Stimulated activated CD8-positive, alpha-beta memory T cell treated with anti-CD3 and anti-CD28 coated beads, Interleukin-12 subunit alpha, Interleukin-12 subunit beta, amount 100 ng/mL, for 4 hours (primary cell): ENCODE measurements at places on chromosomes 12 and 14.

DNA sequence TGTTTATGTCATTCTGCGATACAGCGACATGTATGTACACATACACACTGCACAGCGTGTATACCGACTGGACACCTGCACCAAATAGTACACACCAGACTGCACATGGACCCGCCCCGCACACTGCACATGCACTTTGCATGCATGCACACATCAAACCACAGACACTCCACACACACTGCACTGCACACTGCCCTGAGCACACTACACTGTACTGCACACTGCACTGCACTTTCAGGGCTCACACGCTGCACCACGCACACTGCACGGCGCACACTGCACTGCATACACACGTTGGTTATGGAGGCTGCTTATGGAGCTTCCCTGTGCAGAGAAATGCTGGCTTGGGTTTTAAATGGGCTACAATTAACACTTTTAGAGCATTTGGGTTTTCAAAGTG, 1.6 kb downstream of the PAPLN start:
- DNase-seq: no peak

DNA sequence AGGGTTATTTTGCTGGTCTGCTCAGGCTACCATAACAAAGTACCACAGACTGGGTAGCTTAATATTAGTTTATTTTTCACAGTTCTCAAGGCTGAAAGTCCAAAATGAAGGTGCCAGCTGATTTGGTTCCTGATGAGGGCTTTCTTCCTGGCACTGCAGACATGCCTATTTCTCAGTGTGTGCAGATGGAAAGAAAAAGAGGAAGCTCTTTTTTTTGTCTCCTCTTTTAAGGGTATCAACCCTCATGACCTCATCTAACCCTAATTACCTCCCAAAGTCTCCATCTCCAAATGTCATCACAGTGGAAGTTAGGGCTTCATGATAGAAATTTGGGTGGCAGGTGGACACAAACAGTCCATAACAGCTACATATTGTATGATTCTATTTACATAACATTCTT, 25.0 kb upstream of the POLR3B start:
- no peak for DNase-seq

GRCh38 chr14:75440733-75441477, 13.1 kb downstream of the JDP2 start:
- no peak for DNase-seq

DNA sequence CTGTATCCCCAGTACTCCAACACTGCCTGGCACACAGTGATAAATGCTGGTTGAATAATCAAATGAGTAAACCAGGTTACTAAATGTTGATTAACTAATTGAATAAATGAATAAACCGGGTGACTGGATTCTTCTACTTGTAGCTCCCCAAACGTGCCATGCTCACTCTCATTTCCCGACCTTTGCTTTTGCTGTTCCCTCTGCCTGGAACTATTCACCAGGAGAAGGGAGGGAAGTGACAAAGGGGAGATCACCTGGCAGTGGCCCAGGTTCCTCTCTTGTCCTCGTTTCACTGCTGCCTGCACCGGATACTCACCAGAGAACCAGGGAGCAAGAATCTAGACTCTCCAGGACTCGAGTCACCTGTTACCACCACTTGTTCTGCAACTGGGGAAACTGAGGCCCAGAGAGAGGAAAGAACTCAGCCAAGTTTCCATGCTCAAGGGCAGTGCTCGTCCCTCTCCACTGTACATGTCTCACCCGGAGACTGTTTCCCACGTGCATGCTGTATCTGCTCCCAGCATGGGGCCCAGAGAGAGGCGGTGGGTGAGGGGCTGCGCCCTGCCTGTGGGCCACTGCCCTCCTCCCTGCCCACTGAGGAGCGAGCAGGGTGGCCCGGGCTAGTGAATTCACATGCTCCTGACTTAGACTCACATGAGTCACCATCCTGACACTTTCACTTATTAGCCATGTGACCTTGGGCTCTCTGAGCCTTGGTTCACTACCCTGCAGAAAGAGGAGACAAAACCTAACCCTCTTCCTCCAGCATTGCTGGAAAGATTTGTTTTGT, 17.7 kb upstream of the POP5 start:
- DNase-seq: no peak

DNA sequence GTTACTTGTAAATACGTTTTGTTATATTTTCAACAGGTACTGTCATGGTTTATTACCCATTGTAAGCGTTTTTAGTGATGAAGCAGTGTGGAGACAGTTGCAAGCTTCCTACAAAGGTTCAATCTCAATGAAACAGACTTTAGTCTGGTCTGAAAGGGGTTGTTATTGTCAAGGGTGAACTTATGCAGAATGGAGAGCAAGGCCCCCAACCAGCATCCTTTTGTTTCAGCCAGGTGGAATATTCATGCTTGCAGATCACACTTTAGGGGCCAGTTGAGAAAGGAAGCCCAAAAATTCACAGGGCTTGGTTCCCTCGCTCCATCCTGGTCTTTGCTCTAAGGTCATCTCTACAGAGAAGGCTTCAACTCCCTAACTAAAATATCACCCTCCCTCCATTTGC, 103.7 kb downstream of the PRICKLE1 start:
- DNase-seq: no peak

DNA sequence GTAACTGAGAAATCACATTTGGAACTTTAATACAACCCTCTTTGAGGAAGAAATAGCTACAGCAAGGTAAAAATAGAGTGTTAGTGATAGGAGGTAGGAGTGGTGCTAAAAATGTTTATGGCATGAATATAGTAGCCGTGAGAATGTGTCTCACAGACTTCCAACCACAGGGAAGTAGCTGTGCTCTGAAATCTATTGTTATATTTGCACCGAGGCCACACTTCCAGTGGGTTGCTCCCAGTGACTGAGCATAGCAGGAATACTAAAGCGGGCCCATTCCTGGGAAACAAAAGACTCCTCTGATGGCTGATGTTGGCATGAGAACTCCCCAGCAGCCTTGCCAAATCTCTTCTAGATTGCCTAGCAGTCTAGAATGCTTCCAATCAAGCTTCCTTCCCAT, 174.1 kb upstream of the PLXNC1 start:
- no peak for DNase-seq

- DNase-seq: no peak
Measured at GRCh38 chr14:92241966-92242595, 80.9 kb upstream of the SLC24A4 start.

GRCh38 chr14:91341334-91341733, 76.3 kb downstream of the CCDC88C start:
- no peak for DNase-seq

DNA sequence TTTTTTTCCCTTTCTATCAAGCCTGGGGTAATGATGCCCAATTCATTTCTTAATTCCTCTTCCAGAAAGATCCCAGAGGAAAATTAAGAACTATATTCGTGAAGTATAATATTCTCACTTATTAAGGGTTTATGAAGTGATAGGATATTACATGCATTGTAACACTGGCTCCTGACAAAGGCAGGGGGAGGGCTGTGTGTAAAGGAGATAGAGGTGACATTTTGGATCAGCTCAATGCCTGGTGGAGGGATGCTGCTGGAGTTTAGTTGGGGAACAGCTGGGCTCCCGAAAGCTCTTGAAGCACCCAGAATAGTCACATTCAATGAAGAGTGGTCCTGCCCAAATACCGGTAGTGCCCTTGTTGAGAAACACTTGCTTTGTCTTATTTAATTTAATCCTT, 774 bp downstream of the SERPINA11 start:
- DNase-seq: no peak

DNA sequence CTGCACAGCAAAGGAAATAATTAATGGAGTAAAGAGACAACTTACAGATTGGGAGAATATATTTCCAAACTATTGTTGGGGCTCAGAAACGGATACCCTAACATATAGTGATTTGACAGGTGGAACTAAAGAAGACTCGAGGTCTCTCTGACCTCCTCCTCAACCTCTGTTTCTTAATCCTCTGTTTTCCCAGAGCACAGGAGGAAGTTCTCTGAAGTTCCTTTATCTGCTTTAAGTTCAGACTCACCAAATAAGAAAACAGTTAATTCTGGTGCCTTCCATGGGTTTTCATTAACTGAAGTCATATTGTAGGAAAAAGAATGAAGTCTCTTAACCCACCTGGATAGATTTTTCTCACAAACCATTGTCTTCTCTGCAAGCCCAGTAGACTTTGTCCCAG, 29.2 kb downstream of the CLEC2D start:
- no peak for DNase-seq

- no peak for DNase-seq
Measured at GRCh38 chr12:53048033-53048779, 1.7 kb upstream of the TNS2 start.

- DNase-seq: no peak
Measured at GRCh38 chr14:51176839-51177238, 63.2 kb upstream of the TMX1 start.

DNA sequence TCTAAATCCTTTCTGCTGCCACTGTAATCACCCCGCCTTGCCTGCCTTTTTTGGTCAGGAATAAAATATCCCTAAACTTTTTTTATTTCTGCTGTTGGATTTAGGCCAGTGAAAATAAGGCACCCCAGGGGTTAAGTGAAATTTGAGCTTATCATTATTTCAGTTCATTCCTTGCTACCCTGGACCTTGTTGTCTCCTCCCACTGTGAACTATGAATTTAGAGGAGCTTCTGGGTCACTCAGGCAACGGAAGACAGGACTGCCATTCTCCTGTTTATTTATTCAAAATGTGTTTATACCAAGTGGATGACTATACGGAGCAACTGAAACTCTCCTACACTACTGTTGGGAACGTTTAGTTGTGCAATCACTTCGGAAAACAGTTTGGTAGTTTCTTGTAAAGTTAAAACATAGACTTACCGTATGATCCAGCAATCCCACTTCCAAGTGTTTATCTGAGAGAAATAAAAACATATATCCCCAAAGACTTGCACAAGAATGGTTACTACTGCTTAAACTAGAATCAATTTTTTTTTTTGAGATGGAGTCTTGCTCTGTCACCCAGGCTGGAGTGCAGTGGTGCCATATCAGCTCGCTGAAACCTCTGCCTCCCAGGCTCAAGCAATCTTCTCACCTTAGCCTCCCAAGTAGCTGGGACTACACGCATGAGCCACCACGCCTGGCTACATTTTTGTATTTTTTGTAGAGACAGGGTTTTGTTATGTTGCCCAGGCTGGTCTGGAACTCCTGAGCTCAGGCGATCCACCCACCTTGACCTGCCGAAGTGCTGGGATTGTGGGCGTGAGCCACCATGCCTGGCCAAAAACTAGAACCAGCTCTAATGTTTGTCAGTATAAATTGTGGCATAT, 2.3 kb upstream of the TRAFD1 start:
- DNase-seq: no peak

- no peak for DNase-seq
Measured at GRCh38 chr14:35385042-35385839, 19.3 kb downstream of the NFKBIA start.

GRCh38 chr12:92486443-92487137, 216.2 kb upstream of the PLEKHG7 start:
- DNase-seq: no peak

- DNase-seq: no peak
Measured at GRCh38 chr12:95848575-95849388, 10.0 kb upstream of the SNRPF start.

DNA sequence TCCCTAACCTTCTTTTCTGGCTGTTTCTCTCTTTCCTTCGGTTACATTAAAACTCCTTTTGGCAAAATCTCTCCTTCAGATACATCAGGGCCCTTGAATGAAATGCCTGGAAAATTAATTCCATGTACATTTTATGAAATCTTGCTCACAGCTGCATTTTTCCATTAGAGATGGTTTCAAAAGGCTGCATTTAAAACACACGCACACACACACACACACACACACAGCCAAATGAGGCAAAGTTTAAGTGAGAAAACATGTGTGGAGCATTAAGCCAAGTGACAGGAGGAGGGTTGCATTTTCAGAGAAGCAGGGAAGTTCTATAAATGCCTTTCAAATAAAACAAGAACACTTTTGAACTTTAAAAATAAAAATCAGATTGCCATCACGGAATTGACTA, 216.4 kb downstream of the LRIG3 start:
- no peak for DNase-seq

DNA sequence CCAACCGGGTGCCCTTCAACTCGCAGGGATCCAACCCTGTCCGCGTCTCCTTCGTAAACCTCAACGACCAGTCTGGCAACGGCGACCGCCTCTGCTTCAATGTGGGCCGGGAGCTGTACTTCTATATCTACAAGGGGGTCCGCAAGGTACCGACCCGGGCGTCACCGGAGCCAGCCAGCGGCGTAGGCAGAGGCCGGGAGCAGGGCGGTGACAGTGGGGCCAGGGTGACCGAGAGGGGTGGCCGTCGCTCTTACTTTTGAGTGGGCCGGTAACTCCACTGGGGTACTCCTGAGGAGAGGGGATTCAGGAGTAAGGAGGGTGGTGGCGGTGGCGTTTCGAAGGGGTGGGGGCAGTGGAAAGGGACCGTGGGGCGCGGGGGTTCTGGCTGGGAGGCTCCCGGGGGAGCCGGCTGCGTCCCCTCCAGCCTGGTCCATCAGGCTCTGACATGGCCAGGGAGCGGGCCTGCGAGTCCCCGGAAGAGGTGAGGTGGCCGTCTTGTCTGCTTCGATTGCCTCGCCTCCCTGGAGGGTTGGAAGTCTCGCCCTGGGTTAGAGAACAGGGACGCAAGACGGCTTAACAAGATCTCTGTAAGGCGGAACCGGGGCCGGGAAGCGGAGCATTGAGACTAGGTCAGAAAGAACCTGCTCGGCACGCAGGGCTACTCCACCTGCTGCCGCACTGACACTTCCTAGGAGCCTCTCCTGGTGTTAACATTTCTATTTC, 491 bp downstream of the WDR20 start:
- peak; percentile 13 for DNase-seq

- no peak for DNase-seq
Measured at GRCh38 chr12:103589517-103589916, 2.4 kb downstream of the STAB2 start.

- DNase-seq: no peak
Measured at GRCh38 chr12:108693186-108693730, 38.1 kb downstream of the CORO1C start.

DNA sequence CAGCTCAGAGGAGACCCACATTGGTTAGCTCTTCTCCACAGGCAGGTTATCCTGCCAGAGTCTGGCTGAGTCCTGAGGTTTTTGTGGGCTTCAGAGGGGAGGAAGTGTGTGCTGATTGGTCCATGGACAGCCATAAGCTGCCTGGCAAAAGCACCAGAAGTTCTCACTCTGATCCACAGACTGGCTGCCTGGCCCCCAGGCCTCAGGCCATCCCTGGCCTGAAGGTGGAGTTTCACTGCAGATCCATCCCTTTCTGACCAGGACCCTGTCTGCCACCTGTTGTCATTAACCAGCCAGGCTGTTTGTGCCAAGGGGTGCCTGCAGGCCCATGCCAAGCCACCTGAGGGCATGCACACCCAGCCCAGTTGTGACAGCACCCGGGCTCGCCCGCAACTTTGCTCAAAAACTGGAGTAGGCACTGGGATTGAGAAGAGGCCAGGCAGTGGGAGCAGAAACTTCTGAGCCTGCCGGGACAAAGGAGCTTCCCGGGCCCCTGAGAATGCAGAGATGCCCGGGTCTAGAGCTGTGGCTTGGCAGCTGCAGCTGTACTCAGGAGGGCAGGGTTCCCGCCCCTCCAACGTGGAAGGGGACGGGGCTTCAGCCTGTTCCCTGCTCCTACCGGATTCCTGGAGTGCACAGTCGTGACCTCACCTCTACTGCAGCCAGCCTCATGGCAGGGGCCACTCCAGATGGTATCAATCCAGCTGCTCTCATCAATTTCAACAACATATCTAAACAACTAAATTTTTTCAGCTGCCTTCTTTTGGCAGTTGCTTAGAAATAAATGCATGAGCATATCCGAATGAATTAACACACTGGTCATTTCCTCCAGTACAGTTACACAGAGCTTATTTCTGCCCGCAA, 1277.3 kb downstream of the SLC16A7 start:
- DNase-seq: no peak

GRCh38 chr14:91302391-91302790, 57.9 kb upstream of the GPR68 start:
- DNase-seq: no peak

GRCh38 chr12:108711489-108712164, 19.7 kb downstream of the CORO1C start:
- DNase-seq: no peak
